ENCODE measurements at places on chromosomes 7 and 10.

DNA sequence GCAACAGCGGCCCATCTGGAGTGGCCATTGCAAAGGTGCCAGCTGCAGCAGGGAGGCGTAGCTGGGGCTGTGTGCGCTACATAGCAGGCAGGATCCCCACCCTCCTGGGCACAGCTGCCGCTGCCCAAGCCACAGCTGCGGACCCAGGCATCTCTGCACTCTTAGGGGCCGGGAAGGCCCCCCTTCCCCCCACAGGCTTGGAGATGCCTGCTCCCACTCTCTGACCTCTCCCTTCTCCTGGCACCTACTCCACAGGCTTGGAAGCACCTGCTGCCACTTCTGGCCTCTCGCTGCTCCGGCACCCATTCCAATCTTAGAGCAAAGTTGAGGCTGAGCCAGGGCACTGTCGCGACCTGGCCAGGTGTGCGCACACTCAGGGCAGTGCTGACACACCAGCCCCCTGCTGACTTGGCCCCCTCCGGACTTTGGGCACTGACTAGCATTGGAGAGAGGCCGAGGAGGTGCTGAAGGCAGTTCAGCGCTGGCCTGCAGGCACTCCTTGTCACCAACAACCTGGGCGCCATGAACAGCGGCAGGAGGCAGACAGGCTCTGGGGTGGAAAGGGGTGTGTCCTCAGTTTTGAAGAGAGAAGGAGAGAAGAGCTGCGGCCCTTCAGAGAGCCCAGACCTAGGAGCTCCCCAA is 18.4 kb downstream of the RBM48 start:
- DNase-seq, result no peak

- no peak for DNase-seq
Measured at GRCh38 chr7:129872054-129872453, 80.7 kb downstream of the UBE2H start.

DNA sequence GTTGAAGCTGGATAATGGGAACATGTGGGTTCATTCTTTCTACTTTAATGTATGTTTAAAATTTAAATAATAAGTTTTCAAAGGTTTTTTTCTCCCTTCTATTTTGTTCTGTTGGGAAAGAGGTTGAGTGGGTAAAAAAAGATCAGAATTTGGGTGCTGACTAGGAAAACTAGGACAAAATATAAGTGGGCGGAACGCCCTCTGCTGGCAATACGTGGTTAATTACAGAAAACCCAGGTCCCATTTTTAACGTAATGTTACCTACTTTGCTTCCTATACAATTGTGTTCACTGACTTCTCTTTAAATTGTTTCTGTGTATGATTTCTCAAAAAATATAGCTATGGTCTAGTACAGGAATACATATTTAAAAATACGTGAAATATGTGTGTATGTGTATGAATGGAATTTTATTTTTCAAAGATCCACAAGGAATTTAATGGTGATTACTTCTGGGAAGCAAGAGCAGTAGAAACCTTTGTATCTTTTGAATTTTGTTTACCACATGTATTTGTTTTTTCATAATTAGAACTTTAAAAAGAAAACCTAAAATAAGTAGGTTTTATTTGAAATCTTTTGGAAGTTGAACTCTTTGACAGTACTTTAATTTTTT is 8.7 kb downstream of the ECD start:
- DNase-seq, result peak; percentile 53

DNA sequence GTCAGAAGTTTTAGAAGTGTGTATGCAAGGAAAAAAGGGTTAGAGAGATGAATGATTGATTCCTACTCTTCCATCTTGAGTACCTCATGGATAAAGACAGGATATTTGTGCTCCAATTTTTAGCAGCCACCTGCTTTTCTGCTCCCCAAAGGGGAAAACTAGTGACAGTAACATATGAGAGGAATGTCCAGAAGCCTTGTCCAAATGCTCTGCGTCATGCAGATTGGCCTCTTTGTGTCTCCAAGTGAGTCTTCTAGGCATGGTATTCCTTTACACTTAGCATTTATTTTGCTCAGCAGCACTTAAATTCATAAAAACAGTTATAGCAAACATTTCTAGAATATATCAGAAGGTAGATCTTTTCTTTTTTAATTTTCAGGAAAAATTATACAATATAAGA is 306.8 kb downstream of the CNTNAP2 start:
- DNase-seq, result no peak

DNA sequence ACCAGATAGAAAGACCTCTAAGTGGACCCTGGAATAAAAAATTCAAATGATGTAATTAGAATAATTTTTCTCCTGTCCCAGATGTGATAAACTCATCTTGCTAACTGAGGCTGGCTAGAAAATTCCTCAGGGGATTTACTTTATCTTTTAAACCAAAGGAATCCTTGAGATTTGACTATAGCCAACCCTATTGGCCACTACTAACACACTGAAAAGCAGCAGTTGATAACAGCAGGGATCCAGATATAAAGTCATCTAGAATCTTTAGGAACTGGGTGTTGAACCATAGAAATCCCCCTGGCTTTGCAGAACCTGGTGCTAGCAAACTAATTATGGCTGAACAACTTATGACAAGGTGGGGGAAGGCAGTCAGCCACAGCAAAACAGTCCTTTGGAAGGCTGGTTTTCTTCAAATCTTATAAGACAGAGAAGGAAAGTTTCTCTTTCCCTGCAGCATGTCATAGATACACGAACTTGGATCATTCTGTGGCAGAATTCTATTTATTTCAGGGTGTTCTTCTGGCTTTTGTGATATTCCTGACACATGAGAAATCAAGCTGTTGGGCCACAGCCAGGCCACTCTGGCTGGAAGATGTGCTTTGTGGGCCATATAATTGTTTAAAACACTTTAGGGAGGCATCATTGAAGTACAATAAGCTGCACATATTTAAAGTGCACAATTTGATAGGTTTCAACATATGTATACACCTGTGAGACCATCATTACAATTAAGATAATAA is 643.6 kb downstream of the SORCS3 start:
- no peak for DNase-seq

DNA sequence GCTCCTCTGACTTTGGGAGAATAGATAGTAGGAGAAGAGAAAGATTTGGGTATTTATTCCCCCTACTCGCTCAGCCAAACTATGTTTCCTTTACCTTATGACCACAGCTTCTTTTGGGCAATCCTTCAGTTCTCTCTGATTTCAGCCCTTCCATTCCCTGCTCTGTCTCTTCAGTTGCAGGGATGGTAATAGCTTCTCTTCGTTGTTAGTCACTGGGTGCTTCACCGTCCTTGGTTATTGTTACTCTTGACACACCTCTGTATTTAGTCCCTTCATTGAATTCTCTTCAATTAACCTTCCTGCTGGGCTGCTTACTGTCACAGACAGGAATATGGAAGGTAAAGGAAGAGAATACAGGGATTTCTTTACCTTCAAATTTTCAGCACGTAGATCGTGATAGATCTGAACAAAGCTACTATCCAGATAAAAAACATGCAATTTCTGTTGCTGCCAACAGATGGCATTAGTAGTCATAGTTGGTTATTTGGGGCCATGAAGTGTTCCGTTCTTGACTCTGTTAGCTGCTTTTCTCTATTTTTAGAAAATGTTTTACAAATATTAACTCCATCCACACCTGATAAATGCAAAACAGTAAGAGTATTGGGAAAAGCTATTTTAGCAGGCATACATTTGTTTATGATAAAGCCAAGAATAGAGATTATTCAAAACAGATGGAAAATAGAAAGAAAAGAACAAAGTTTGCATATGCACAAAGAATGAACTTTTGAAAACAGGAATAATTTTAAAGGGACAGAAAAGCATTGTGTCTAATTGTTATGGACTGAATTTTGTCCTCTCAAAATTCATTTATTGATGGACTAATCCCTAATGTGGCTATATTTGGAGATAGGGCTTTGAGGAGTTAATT is 14.0 kb upstream of the PTTG1IP2 start:
- peak; percentile 52 for DNase-seq

GRCh38 chr10:88377510-88377909 is 205.6 kb downstream of the RNLS start:
- no peak for DNase-seq

DNA sequence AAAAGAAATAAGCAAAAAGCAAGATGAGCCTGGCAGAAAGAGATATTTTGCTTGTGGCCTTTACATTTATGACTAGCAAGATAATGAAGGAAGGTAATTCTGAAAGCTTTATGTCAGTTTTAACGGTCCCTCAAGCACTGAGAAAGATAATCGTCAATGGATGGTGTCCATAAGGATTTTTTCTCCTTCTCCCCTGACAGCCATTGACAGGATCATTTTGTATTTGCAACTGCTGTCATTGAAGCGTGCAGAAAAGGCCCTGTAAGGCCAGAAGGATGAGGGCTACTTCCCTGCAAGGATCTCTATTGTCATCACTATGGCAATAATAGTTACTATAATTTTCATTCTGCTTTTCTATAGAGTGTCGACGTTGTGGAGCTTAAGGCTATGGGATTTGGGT is 994 bp upstream of the LRGUK start:
- DNase-seq, result no peak

DNA sequence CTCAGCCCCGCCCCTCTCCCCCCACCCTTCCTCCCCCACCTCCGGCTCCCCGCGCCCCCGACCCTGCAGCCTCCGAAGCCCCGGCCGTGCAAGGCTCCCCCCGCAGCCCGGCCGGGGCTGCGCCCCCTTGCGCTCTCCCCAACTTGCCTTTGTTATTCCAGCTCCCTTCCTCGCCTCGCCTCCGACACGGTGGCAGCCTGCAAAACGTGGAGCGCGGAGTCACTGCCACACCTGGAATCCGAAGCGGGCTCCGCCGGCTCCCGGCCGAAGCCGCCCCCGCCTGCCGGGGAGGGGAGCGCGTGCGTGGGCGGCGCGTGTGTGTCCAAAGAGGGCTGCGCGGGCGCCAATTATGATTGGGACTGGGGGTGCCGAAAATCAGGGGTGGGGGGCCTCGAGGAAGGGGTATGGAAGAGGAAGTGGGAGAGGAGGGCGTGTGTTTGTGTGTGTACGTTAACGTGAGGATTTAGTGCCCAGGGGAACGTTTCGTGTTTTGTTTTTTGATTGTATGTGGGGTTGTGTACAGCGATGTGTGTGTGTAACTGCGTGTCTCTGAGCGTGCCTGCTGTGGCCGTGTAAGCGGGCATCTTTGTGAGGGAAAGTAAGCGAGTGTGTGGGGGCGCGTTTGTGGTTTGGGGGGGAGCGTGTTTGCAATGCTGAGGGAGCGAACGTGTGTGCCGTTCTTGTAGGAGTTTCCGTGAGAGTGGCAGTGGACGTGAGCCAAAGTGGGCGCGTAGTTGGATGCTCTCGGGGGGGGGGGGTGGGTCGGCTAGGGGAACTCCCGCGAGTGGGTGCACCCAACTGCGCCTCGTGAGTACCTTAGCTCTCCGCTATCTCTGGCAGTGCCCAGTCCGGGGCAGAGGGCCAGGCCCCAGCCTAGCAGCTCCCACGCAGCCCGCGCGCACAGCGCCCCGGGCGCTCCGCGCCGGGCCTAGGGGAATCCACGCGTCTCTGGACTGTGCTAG is 1.2 kb upstream of the ZMIZ1 start:
- peak; percentile 89 for DNase-seq

GRCh38 chr7:148563583-148564274 is 26.8 kb upstream of the C7orf33 start:
- DNase-seq, result no peak

DNA sequence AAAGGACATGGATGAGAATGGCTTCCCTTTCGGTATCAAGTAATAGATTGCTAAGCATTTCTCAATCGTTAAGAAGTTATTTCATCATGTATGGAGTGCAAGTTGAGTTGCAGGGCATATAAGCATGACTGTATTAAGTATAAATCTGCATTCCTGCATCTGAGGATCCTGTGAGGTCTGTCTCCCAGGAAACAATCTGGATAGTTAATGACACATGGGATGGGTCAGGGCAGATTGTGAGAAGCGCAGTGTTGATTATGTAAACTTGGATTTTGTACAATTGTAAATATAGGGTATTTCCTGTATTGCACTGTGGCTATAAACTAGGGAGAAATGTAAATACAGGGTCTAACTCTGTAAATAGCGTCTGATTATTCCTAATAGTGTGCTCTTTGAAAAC is 102.6 kb downstream of the PLXDC2 start:
- DNase-seq, result peak; percentile 55

- DNase-seq, result peak; percentile 82
Measured at GRCh38 chr7:85185424-85186082, 1.3 kb downstream of the SEMA3D start.

Measured in fibroblast of skin of back (primary cell).